Osteoblast (primary cell): ENCODE measurements at places on chromosomes 12 and 14.
A peak's percentile ranks its signal among the peaks of the same experiment; 100 is the strongest.

- peak; percentile 90 for DNase-seq
Observed at GRCh38 chr12:53252349-53252916, 15.7 kb upstream of the ESPL1 start.

DNA sequence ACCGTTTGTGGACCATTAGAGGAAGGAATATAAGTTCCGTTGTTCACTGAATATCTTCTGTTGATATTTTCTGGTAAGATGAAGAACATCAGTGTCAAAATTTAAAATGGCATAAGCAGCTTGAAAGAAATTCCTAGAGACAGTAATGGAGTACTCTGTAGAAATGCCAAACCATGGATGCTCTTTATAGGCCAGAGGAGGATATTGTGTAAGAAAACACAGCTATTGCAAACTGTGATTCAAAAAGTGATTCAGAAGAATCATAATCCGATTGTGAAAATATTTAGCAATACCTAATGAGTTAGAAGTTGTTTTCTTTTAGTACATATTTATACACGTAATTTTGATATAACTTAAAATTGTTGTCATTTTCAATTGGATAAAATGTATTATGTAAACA lies 102.8 kb downstream of the SLC16A7 start:
- DNase-seq, result no peak

DNA sequence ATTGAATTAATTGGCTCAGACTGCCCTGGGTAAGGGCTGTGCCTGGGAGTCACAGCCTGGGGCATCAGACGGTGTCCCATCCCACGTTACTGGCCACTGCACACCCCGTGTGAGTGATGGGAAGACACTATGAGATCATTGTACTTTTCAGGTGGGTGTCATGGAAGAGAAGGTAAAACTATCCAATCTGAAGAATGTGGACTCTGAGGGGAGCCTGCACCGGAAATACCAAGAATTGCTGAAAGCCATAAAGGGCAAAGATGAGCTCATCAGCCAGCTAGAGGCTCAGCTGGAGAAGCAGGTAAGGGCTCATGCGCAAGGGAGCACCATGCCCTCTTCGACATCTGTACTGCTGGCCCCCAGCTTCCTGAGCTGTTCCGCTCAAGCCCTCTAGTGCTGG lies 24.0 kb downstream of the PLEKHH1 start:
- DNase-seq, result no peak

DNA sequence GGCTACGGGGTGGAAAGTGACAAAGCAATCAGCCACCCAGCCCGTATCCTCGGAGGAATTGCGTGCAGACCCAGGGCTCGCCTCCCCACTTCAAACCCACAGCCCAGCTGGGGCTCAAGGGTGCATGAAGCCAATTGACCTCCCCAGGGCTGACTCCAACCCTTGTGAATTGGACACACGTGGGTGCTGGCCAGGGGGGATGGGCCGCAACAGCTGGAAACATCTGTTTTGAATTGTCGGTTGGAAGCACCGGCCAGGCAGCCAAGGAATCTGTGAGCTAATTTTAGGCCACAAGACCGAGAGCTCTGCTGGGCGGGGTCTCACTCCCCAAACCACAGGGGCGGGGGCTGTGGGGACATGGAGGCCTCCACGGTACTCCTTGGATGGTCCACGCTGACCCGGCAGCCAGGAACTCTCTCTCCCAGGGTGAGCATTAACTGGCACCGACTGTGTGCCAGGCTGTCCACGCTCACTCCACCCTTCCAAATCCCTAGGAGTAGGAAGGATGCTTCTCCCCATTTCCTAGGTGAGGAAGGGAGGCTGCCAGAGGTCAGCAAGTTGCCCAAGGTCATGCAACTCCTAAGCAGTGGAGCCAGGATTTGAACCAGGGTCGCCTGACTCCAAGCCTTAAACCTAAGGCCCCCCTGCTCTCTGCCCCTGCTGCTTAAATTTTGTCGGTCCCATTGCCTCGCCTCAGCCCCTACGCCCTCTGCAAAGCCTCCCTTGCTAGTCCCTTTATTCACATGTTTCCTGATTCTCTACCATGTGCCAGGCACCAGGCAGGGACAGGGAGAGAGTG lies 11.9 kb upstream of the TMEM119 start:
- DNase-seq, result peak; percentile 83

- DNase-seq, result no peak
Observed at GRCh38 chr14:47366006-47366405, 309.4 kb downstream of the MDGA2 start.

DNA sequence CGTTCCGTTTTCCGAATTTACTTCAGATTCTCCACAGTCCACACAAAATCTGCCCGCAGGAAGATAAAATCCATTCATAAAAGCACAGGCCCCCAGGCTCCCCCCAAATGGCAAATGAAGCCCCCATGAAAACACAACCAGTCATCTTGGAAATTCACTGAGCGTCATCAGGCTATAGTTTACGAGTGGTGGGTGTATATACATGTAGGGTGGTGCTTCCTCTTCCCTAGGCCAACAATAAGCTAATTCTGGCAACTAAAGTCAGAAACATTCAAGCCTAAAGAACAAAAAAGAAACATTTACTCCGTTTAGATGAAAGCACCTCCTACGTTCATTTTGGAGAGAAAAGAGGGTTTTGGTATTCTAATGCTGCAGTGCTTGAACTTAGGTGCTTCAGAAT lies 5.8 kb downstream of the GPR68 start:
- DNase-seq, result no peak

GRCh38 chr12:87405918-87406317 lies 623.3 kb downstream of the C12orf50 start:
- no peak for DNase-seq

- peak; percentile 84 for DNase-seq
Observed at GRCh38 chr14:31419179-31419966, 977 bp downstream of the HEATR5A start.

GRCh38 chr12:27277846-27278260 lies 33.8 kb downstream of the STK38L start:
- DNase-seq, result no peak

DNA sequence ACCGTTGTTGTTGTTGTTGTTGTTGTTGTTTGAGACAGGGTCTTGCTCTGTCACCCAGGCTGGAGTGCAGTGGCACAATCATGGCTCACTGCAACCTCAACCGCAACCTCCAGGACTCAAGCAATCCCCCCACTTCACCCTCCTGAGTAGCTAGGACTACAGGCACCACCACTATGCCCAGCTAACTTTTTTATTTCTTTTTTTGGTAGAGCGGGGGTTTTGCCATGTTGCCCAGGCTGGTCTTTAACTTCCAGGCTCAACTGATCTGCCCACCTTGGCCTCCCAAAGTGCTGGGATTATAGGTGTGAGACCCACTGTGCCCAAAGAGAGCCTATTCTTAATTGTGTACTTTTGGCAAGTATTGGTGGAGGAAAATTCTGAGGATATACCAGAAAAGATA lies 25.7 kb downstream of the MOK start:
- DNase-seq, result no peak

DNA sequence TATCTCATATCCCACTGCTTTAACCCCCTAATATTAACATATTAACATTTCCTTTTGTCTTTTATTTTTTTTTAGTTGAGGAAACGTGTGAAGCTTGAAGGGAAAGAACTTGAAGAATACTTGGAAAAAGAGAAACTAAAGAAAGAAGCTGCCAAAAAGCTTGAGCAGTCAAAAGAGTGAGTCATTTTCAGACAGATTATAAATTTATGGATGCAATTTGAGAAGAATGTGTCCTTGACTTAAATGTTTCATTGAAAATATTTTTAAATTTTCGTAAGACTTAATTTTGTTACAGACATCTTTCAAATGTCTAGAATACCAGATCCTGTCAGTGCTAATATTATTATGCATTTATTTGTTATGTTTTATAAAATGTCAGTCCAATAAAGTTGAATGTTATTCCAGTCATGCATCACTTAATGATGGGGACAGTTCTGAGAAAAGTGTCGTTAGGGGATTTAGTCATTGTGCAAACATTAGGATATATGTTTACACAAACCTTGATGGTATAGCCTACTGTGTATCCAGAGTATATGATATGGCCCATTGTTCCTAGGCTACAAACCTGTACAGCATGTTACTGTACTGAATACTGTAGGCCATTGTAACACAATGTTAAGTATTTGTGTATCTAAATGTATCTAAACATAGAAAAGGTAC lies 32.6 kb downstream of the CPSF2 start:
- peak; percentile 68 for DNase-seq

GRCh38 chr14:51884086-51884927 lies 23.9 kb downstream of the GNG2 start:
- no peak for DNase-seq

DNA sequence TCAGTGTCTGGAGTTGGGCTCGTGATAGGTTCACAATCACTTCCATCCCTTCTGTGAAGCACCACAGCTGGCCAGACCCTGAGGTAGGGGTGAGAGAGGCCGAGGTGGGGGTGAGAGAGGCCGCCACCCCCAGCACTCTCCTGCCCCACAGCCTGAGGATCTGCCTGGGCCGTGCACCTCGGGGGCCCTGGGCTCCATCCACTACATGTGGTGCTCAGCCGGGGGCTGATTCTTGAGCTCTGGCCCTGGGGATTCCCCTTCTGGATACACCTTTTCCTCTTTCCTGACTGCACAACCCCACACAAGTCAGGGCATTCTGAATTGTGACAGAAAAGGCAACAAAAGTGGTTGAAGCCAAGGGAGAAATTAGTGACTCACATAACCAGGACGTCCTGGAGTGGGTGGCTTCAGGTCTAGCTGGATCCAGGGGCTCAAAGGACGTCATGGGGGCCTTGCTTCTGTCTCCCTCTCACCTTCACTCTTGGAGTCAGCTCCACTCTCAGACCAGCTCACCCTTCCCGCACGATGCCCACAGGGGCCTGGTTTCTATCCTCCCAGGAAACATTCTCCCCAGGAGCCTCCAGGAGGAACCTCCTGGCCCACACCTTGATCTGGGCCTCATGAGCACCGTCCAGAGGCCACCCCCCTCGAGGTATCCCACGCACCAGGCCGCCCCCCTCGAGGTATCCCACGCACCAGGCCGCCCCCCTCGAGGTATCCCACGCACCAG lies 12.1 kb upstream of the FBRSL1 start:
- peak; percentile 84 for DNase-seq

GRCh38 chr14:99183311-99183710 lies 88.7 kb downstream of the BCL11B start:
- DNase-seq, result peak; percentile 32

DNA sequence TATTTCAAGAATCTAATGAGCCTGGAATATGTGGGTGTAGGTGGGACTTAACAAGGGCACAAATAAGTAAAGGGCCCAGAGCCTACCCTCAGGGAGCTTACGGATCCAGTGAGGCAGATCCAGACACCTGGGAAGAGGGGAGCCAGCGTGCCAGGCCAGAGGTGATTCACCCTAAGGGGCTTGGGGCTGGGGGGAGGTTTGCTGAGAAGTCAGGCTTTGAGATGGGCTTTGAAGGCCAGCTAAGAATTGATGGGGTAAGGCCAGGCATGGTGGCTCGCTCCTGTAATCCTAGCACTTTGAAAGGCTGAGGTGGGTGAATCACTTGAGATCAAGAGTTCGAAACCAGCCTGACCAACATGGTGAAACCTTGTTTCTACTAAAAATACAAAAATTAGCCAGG lies 695 bp upstream of the MMP19 start:
- no peak for DNase-seq

- DNase-seq, result no peak
Observed at GRCh38 chr14:101465795-101466448, 95.4 kb upstream of the DIO3 start.

- DNase-seq, result no peak
Observed at GRCh38 chr12:26380897-26381296, 185.5 kb downstream of the SSPN start.

- DNase-seq, result no peak
Observed at GRCh38 chr14:67881225-67881624, 61.6 kb downstream of the RAD51B start.

GRCh38 chr14:75401361-75401760 lies 26.5 kb upstream of the JDP2 start:
- DNase-seq, result peak; percentile 86

GRCh38 chr14:100824901-100825712 lies 811 bp upstream of the MEG3 start:
- peak; percentile 57 for DNase-seq

GRCh38 chr12:131862084-131862441 lies 32.4 kb upstream of the ULK1 start:
- no peak for DNase-seq

GRCh38 chr12:85350356-85350755 lies 70.3 kb downstream of the ALX1 start:
- DNase-seq, result no peak

DNA sequence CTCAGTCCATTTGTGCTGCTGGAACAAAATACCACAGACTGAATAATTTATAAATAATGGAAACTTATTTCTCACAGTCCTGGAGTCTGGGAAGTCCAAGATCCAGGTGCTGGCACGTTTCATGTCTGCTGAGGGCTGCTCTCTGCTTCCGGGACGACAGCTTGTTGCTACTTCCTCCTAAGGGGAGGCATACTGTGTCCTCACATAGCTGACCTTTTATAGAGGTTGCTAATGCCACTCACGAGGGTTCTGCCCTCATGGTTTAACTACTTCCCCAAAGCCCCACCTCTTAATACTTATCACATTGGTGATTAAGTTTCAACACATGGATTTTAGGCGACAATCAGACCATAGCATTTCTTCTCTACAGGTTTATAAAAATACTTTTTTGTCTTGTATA lies 411.1 kb downstream of the NRXN3 start:
- DNase-seq, result no peak

- DNase-seq, result no peak
Observed at GRCh38 chr14:73008501-73008900, 18.4 kb downstream of the ZFYVE1 start.

GRCh38 chr12:46383654-46384450 lies 11.3 kb upstream of the SLC38A2 start:
- DNase-seq, result peak; percentile 79

DNA sequence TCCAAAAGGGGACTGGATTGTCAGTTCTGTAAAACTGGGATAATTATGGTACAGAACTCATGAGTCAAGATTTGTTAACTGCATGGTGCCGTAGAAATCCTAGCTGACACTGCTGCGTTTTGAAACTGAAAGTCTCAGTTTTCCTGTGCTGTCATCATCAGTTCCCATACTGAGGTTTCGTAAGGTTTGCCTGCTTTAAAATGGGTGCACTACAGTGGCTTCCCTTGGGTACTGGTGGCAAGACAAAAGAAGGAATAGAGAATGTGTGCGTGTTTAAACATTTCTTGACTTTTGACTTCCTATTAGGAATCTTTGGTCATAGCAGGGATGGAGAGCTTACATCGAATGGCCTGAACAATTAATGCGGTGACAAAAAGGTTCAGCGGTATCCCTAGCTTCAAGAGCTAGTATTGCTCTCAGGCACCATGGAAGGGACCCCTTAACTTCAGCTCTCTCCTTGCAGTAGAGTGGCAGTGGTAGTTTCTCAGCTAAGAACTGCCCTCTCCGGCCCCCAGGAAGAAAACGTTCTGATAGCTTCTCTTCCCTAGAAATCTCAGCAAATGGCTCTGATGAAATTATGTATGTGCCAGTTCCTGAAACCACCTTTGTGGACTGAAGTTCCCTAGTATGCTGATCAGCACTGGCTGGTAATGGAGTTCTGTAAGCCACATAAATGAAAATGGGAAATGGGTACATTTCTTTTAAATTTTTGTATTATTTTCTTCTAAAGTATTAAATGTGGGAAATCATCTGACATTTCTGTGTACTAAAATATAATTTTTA lies 28.9 kb downstream of the ANO6 start:
- DNase-seq, result no peak

GRCh38 chr14:81767266-81767995 lies 233.8 kb upstream of the SEL1L start:
- DNase-seq, result no peak

GRCh38 chr14:102929241-102930137 lies 7.0 kb downstream of the AMN start:
- peak; percentile 88 for DNase-seq

GRCh38 chr14:32991691-32992090 lies 53.0 kb downstream of the NPAS3 start:
- no peak for DNase-seq

GRCh38 chr12:30450872-30451271 lies 244.8 kb downstream of the IPO8 start:
- DNase-seq, result no peak
